ENCODE measurements at places on chromosomes 11 and 22. TPM values are rescaled to one million over a fixed set of nuclear protein-coding genes. Genes with fewer than 3 reads are reported as not detected.

Gene CHST1
- 4.4 TPM for total RNA-seq

Gene CTSW
- total RNA-seq = 1.8 TPM

Gene SMPD1
- total RNA-seq = 59.2 TPM

Gene MRGPRX3
- total RNA-seq = not detected

Gene LRRC32
- total RNA-seq = 16.2 TPM

Gene PHRF1
- total RNA-seq = 20.8 TPM

Gene IL18BP
- total RNA-seq = 3.1 TPM

Gene SPA17
- 20.8 TPM for total RNA-seq

Gene LARGE1
- 18.6 TPM for total RNA-seq

Gene MAPK8IP2
- total RNA-seq = 23.6 TPM

Gene HORMAD2
- 6.9 TPM for total RNA-seq

Gene NXPE1
- total RNA-seq = 3.0 TPM

Gene TCN1
- 8.1 TPM for total RNA-seq

Gene TRIM51
- not detected for total RNA-seq

Gene P2RY6
- 3.5 TPM for total RNA-seq

Gene KMT5B
- total RNA-seq = 41.0 TPM

Gene SLC5A4
- not detected for total RNA-seq

Gene PATE2
- not detected for total RNA-seq

Gene DGCR8
- 20.9 TPM for total RNA-seq

Gene CYP2D6
- 0.73 TPM for total RNA-seq

Gene B4GALNT4
- 5.8 TPM for total RNA-seq

Gene PKNOX2
- 14.7 TPM for total RNA-seq

Gene CSNK1E
- total RNA-seq = 190 TPM

Gene ISX
- 1.9 TPM for total RNA-seq

Gene GSTT2
- not detected for total RNA-seq

Gene OR52K1
- total RNA-seq = not detected

Gene PKP3
- total RNA-seq = 88.4 TPM

Gene MS4A7
- 7.6 TPM for total RNA-seq

Gene CARD10
- 14.2 TPM for total RNA-seq

Gene AGBL2
- total RNA-seq = 3.6 TPM

Gene APOA4
- total RNA-seq = not detected

Gene KDELR3
- 25.4 TPM for total RNA-seq

Gene TMEM191C
- 0.55 TPM for total RNA-seq

Gene PKDREJ
- total RNA-seq = not detected

Gene NLRP6
- total RNA-seq = 0.18 TPM

Gene C11orf58
- total RNA-seq = 171 TPM

Gene FADS3
- 74.9 TPM for total RNA-seq

Gene C22orf31
- total RNA-seq = 0.36 TPM

Gene UBQLNL
- 0.68 TPM for total RNA-seq

Gene ST14
- 114 TPM for total RNA-seq

Gene C22orf42
- not detected for total RNA-seq

Gene CHRM4
- 2.8 TPM for total RNA-seq

Gene DLG2
- 16.2 TPM for total RNA-seq

Gene TEX12
- total RNA-seq = 4.0 TPM

Gene OR51I1
- total RNA-seq = 1.1 TPM

Gene OR51B5
- total RNA-seq = 0.23 TPM

Gene TRIM48
- total RNA-seq = not detected

Gene DDI1
- total RNA-seq = not detected

Gene PPP1CA
- 215 TPM for total RNA-seq

Gene PNPLA3
- 0.14 TPM for total RNA-seq

Gene NRIP3
- 0.27 TPM for total RNA-seq

Gene ELF5
- 2.7 TPM for total RNA-seq

Gene RCN1
- 63.6 TPM for total RNA-seq

Gene SLC22A6
- not detected for total RNA-seq

Gene LDHAL6A
- total RNA-seq = 0.23 TPM

Gene HMOX1
- total RNA-seq = 3.5 TPM

Gene UBQLN3
- 13.5 TPM for total RNA-seq
